Glomerular endothelial cell (primary cell): ENCODE measurements at places on chromosomes 4 and X. TPM values are rescaled to one million over a fixed set of nuclear protein-coding genes. Genes with fewer than 3 reads are reported as not detected.

DNA sequence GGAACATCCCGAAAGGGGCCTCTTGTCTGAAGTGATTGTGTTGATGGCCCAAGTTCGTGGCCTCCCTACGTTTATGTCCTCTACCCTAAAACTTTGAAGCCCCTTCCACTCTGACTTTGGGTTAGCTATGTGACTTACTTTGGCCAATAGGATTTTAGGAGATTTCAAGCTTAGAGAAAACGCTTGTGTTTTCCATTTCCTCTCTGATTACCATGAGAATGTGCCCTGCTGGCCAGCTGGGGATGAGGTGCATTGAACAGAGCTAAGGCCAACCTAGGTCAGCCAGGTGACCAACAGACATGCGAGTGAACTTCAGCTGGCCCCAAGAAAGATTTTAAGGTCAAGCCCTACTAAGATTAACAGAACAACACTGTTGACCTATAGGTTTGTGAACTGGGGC, 82.4 kb downstream of the SLC2A9 start:
- no peak for DNase-seq

DNA sequence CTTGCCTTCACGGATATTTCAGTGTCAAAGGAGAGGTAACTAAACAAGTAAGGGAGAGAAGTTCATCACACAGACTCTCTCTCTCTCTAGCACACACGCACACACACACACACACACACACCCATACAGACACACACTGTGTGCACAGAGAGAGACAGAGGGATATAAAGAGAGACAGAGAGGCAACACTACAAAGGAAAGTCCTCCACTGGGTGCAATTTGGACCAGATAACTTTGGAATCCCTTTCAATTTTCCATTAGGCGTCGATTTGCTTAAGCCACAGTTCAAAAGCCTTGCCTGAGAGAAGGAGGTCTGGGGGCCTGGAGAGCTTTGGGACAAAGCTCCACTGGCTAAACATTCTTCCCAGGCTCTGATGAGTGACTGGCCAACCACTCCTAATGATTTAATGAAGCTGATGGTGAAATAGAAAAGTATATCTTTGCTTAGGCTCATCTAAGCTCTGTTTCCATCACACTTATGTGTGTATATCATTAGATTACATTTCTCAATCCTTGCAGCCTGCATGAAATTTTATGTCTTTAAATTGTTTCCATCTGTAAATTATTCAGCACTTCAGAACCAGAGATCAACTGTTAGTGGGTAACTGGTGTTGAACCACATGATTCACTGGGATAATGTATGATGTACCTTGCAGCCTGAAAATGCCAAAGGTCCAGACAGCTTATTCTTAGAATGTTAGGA, 180.8 kb downstream of the MAGEB17 start:
- no peak for DNase-seq

DNA sequence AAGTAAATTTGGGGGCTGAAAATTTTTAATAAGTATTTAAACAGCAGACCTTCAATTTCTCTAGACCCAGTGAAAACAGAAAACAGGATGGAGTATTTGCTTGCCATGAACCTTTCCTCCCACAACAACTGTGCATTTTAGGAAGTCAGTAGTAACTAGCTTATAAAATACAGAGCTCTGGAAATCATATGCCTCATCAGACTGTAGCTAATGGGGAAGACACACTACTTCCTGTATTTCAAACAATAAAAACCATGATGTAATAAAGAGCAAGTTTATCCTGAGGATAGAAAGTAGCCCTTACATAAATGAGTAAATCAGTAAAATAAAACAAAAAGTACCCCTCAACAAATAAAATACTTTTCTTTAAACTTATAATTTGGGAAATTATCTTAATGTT, 280.1 kb upstream of the ZFP42 start:
- no peak for DNase-seq

- peak; percentile 73 for DNase-seq
Measured at GRCh38 chrX:48801280-48802088, at the start of gene HDAC6. TSS of gene HDAC6 (plus strand) at chrX:48802067. CDS start at chrX:48802693, 626 bp downstream.

DNA sequence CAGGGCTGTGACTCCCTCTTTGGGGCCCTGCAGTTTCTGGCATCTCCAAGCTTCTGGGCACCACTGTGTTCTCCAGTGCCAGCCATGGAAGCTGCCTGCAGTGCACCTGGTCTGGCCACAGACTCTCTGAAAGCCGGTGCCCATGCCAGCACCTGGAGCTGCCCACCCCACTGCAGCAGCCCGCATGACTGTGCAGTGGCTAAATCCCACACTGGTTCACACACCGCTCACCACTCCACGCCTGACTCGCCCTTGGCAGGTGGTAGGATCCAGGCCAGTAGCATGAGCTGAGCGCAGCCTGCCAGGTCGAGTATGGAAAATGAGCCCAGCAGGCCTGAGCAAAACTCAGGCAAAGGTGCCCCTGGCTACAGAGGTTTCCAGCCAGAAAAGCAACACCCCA, 72.8 kb upstream of the INTU start:
- DNase-seq = no peak

- DNase-seq = no peak
Measured at GRCh38 chrX:138946926-138947325, 235.4 kb upstream of the FGF13 start.

DNA sequence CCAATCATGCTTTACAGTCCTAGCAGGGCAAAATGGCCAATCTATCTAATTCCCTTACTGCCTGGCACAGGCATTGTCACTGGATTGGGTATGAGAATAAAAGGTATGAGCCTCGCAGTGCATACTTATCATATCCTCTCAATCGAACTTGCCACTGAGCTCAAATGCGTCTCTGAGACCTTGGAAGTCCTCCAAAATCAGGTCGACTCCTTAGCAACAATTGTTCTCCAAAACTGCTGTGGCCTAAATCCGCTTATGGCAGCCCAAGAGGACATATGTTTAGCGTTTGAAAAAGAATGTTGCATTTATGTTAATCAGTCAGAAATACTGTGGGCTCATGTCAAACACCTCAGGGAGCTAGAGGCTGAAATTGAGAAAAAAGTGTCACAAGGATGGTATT, 69.7 kb downstream of the SPIN4 start:
- no peak for DNase-seq

DNA sequence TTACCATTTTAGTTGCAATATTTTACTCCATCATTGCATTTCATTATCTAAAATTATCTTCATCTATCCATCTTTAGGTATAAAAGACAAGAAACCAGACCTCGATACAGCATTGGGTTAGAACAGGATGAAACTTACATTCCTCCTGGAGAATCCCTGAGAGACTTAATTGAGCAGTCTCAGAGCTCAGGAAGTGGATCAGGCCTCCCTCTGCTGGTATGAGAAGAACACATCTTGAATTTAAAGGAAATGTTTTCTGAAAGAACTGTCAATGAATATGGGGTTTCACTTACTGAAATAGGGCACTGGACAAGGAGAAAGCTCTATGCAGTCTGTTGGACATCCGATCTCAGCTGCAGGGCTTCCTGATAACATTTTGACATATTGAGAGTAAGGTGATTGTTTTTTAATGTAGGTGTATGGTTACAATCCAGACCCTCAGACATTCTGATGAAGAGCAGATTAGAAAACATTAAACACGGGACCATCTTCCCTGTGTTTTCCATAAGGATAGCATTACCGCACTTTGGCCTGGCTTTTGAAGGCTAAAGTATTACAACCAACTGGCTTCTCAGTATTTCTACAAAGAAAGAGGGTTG, 367.2 kb downstream of the BMPR1B start:
- no peak for DNase-seq

DNA sequence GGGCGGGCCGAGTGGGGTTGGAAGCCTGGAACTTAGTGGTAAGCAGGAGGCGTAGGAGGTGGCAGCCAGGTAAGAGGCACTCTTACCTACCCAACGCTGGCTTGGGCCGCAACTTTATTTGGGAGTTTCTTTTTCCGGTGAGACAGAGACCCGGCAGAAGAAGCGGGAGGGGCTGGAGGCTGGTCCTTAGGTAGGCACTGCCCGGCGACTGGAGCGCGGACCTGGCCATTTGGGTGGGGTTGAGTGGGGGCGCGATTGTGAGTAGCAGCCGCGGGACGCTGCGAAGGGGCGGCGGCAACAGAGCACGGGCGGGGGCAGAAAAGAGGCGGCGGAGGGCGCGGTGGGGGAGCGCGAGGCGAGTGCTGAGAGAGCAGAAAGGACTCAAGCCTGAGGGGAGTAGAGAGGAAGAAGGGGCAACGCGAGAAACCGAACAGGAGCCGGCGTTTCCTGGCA, 334 bp upstream of the POU4F2 start:
- no peak for DNase-seq

N4BP2 gene
- total RNA-seq = 4.4 and 5.3 TPM in 2 replicates

DNAJB14 gene
- total RNA-seq = 23.6 and 47.4 TPM in 2 replicates

AMER1 gene
- 1.1 and 2.2 TPM in 2 replicates for total RNA-seq

LDB2 gene
- total RNA-seq = 57.1 and 69.8 TPM in 2 replicates
